ENCODE measurements at places on chromosomes 5 and 9. TPM values are rescaled to one million over a fixed set of nuclear protein-coding genes. Genes with fewer than 3 reads are reported as not detected.

The SOHLH1 gene
- not detected for total RNA-seq

The AGXT2 gene
- total RNA-seq = not detected

The PCDHGC3 gene
- total RNA-seq = 27.6 TPM

The ZNF366 gene
- total RNA-seq = 2.0 TPM

The S100Z gene
- not detected for total RNA-seq

The IFNA1 gene
- total RNA-seq = not detected

The TYRP1 gene
- total RNA-seq = 0.80 TPM

The WNK2 gene
- 136 TPM for total RNA-seq

The TLX3 gene
- total RNA-seq = not detected

The SEMA4D gene
- total RNA-seq = 52.7 TPM

The TRUB2 gene
- 27.2 TPM for total RNA-seq

The PLPPR1 gene
- total RNA-seq = 2.8 TPM
